ENCODE measurements at places on chromosomes 7 and 10. TPM values are rescaled to one million over a fixed set of nuclear protein-coding genes. Genes with fewer than 3 reads are reported as not detected.

NKX1-2 gene
- not detected for total RNA-seq

SPAM1 gene
- not detected for total RNA-seq

WNT2 gene
- not detected for total RNA-seq

SYT15B gene
- total RNA-seq: not detected

UTF1 gene
- not detected for total RNA-seq

AGAP4 gene
- total RNA-seq: 15.5 TPM

SLC16A9 gene
- total RNA-seq: 0.07 TPM

PNLIPRP1 gene
- total RNA-seq: not detected
